ENCODE measurements at places on chromosomes 1 and 21.

DNA sequence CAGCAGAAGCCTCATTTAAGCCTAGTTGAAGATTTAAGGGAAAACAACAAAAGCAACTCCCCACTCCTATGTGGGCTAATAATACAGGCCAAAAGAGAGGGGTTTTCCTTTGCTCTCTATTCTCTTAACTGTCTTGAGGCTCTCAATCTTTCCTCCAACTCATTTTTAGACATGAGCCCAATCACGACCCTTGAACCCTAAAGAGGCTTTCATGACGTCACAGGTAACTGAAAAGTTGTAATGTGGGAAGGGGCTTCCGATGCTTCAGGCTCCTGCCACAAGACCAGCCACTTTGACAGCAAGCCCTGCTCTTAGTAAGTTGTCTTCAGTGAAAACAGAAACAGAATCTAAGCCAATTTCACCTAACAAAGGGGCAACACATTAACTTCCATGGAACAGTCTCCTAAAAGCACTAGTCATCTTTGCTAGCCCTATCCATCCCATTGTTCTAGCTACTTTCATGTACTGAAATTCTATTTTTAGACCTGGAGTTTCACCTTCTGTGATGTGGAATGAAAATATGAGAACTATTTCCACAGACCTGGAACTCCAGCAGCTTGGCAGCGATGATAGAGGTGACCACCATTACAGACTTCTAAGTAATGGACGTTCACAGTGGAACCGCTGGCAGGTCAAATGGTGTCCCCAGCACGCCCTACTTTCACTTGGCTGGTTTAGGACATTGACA lies 36.3 kb downstream of the GPR161 start:
- no peak for DNase-seq

- no peak for DNase-seq
These were observed 34.0 kb upstream of the CTPS1 start for GRCh38 chr1:40945491-40945973.

GRCh38 chr1:2593251-2593878 lies 6.8 kb downstream of the PRXL2B start:
- no peak for DNase-seq

DNA sequence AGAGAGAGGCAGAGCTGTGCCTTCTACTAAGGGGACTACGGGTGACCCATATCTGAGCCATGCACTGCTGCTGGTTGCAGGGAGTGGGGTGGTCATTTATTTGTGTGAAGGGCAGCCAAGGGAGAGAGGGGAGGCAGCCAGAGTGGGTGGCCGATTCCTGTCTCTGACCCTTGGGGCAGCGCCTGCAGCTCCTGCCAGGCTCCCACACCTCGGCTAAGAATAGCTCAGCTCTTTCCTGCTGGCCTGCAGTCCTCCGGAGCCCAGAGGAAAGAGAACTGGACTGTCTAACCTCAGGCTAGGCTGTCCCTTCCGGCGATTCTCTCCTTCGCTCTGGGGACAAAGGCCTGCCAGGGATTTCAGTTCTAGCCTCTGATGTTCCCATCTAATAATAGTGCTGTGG lies 11.6 kb upstream of the CD34 start:
- no peak for DNase-seq

DNA sequence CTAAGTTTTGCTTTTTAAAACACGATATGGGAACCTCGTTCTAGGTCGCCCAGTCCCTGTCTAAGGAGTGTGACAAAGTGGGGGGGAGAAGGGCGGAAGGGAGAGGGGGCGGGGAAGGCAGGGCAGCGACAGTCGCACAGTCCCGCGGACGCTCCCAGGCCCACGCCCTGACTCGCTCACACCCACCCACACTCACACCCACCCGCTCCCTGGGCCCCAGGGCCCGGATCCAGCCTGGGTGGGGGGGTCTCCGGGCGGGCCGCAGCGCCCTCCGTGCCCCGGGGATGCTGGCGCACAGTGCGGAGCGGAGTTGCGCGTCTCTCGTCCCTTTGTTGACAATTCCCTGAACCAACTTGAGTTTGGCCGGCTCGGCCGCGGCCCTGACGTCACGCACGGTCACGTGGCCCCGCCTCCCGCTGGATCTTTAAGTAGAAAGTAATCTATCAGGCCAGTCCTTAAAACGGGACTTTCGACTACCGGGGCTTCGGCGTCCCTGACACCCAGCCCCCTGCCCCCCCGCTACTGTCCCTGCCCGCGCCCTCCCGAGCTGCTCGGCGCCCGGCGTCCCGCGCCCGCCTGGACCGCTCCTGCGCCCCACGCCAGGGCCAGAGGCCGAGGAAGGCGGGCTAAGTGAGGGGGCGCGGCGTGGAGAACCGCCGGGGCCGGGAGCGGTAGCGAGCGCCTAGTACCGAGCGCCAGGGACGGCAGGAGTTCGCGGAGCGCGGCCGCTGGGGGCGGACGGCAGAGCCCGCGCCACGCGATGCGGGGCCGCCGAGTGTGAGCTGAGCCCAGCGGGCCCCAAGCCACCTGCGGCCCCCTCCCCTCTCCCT lies at the start of gene FOXD3:
TSS of gene FOXD3 (plus strand) at position 454 of the 830 bp plus-strand sequence. CDS start 492 bp downstream, outside the sequence.
- no peak for DNase-seq

DNA sequence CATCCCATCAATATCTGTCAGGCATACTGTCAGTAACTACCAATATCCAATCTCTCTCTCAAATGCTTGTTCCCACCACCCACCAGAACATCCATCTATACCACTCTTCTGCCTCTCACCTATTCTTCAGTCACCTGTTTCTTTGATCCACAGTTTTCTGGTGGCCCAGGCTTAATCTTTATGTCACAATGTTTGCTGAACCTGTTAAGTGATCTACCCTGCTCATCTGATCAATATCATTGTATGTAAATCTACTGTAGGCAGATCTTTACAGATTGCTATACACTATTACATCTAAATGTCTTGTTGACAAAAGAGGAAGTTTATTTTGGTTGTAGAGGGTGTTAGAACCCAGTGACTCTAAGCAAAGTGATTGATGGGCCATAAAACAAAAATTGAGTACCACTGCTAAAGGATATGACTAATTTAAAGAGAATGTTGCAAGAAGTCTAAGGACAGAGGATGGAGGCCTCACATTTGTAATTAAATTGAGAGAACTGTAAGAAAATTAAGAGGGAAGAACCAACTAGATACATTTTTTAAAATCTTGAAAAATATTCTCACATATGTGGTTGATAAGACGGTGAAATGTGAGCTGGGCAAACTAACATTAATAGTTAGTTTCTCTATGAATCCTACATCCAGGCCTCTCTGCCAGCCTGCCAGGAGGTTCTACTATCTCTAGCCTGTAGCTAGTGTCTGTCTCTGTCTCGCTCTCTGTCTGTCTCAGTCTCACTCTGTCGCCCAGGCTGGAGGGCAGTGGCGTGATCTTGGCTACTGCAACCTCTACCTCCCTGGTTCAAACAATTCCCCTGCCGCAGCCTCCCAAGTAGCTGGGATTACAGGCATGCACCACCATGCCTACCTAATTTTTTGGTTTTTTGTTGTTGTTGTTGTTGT lies 34.1 kb downstream of the EGLN1 start:
- no peak for DNase-seq

- DNase-seq: no peak
These were observed 246.3 kb upstream of the RAB4A start for GRCh38 chr1:229024528-229025130.

- no peak for DNase-seq
These were observed 48.9 kb upstream of the POU3F1 start for GRCh38 chr1:38095454-38095931.

- no peak for DNase-seq
These were observed 76.8 kb downstream of the GLIS1 start for GRCh38 chr1:53662169-53662568.

DNA sequence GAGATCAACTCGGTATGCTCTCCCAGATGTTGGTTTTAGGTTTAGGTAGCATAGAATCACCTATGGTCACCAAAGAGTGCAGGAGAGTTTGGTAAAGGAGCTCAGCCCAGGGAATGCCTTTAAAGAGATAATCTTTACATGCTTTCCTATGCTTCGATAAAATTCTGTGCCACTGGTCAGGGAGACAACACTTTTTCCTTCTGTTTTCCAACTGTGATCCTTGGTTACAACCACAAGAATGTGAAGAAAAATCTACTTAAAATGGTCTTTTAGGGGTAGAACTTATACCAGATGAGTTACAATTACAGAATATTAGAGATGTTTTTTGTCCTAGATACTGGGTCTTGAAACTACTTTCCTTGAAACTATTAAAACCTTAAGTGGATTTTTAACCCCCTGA lies 895.6 kb downstream of the TTLL7 start:
- DNase-seq: no peak

DNA sequence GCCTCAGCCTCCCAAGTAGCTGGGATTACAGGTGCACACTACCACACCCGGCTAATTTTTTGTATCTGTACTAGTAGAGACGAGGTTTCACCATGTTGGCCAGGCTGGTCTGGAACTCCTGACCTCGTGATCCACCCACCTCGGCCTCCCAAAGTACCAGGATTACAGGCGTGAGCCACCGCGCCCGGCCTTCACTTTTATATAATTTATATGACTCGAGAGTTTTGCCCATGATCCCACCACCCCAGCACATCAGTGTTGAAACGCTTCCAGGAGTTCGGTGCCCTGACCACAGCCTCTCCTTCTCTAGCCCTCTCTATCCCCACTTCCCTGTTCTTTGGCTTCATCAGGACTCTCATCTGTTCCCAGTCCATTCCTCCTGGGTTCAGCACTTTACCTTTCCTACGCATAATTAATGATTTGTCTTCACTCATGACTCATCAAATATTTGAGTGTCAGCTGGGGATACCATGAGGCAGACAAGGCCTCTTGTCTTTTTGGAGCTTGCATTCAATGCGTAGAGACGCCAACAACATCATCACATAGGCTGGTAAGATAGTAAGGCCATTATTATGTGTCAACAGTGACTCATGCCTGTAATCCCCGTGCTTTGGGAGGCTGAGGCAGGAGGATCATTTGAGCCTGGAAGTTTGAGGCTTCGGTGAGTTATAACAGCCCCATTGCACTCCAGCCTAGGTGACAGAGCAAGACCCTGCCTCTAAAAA lies 1.4 kb downstream of the PMF1 start:
- DNase-seq: no peak

GRCh38 chr1:117921991-117922390 lies 7.4 kb downstream of the GDAP2 start:
- no peak for DNase-seq

DNA sequence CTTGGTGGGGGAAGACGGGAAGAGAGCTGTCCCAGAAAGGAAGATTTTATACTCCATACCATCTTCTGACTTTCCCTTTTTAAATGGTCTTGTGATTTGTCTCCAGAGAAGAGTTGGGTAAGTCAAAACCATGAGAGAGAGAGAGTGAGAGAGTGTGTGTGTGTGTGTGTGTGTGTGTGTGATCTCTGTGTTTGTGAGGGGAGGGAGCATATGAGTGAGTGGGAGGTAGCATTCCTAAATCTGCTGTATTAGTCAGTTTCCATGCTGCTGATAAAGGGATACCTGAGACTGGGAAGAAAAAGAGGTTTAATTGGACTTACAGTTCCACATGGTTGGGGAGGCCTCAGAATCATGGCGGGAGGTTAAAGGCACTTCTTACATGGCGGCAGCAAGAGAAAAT lies 102.0 kb upstream of the VANGL1 start:
- no peak for DNase-seq
